ENCODE measurements at places on chromosomes 16 and 17.

GRCh38 chr16:24652209-24652712 is 77.2 kb upstream of the TNRC6A start:
- DNase-seq = no peak

DNA sequence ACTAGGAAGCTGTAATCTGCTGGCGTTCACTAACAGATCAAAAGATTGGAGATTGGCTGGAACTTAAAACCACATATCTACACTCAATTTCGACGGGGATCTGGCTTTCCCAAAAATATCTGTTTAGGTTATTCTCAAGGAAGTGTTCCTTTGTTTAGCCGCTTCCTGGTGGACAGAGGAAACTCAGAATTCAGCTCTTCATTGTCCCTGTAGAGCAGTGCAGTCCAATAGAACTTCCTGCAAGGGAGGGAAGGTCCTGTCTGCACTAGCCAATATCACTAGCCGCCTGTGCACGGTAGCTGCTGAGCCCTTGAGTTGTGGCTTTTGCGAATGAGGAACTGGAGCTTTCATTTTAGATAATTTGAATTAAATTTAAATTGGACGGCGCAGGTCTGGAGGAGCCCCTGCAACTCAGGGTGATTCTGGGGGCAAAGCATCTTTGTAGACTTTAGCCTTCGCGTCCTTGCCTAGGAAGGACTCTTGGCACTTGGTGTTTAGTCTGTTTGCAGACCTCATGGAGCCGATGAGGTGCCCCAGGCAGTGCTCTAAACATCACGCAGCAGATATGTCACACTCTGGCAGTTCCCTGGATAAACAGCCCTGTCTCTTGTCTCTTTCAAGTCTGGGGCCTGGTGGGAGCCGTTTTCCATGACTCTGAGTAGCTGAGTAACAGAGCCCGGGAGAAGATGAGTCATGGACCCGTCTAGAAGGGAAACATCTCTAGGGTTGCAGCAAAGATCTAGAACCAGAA is 122.2 kb downstream of the CCDC182 start:
- DNase-seq = no peak

- no peak for DNase-seq
Observed at GRCh38 chr16:89017543-89018281, 40.7 kb upstream of the CBFA2T3 start.

GRCh38 chr17:27256225-27257030 is 37.5 kb upstream of the WSB1 start:
- no peak for DNase-seq

- no peak for DNase-seq
Observed at GRCh38 chr17:40097931-40098845, 2.2 kb downstream of the NR1D1 start.

DNA sequence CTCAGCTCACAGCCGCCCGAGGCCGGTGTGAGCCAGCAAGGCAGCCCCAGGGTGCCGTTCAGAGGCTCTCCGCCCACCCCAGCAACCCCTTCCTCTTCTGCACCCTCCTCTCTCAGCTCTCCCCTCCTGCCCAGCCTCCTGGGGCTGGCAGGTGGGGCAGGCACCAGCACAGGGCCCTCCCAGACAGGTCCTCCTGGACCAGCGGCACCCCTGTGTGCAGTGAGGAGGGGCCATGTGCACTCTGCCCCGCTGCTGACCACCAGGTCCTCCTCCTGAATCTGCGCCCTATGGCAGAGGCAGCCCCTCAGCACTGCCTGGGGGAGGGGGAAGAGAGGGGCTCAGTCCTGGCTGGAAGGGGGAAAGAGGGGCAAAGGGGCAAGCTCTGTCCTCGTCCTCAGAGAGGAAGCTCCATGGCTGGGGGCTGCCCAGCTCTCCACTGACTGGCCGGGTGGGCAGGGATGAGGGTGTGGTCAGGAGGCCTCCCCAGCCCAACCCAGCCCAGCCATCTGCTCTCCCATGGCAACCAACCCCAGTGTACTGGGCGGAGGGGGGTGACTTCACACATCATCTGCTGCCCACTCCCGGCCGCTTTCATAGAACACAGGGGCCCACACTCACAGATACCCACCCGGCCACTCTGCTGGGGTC is 5.4 kb upstream of the BCAR1 start:
- no peak for DNase-seq

- no peak for DNase-seq
Observed at GRCh38 chr17:32878211-32878610, 1.3 kb upstream of the MYO1D start.

- no peak for DNase-seq
Observed at GRCh38 chr17:77145612-77146245, 5.0 kb downstream of the SEC14L1 start.

All from stimulated activated CD8-positive, alpha-beta memory T cell treated with anti-CD3 and anti-CD28 coated beads, Interleukin-7, amount 100 ng/mL, for 1 hour (primary cell).